ENCODE measurements at places on chromosomes 3 and 15.

DNA sequence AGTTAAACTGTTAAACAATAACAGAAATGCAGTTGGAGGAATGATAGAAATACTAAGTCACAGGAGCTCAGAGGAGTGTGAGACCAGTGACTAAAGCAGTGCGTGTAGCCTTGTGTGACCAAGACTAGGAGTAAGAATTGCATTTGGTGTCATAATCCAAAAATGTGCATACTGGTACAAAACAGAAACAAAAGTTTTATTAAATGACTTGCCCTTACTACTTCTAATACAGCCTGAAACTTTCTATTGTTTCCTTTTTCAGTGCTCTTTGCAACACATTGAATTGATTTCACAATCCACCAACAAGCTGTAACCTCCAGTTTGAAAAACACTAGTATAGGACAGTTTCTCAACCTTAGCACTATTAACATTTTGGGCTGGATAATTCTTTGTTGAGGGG is 17.1 kb downstream of the SNX1 start:
- no peak for DNase-seq

- DNase-seq: no peak
These were observed 41.3 kb downstream of the ZNF445 start for GRCh38 chr3:44436181-44436580.

DNA sequence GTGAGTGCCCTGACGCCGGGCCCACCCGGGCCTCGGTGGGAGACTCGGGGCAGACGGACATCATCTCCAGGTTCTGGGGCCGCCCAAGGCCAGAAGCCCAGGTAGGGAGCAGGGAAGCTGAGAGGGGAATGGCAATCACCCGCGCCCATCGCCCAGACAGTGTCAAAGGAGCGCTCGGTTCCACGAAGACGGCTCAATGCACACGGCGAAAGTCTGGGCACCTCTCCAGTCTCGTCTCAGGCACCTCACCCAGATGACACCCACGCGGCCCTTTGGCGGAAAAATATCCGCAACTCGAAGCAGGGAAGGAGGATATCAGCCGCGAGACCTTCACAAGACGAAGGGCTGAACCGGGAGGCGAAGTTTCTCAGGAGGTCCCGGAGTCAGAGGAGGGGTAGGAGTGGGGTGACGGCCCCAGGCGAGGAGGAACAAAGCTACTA is 916 bp downstream of the IL17RD start:
- DNase-seq: no peak

GRCh38 chr3:100936931-100937330 is 56.3 kb downstream of the ABI3BP start:
- no peak for DNase-seq

- no peak for DNase-seq
These were observed 32.0 kb downstream of the ATG7 start for GRCh38 chr3:11304175-11304574.

DNA sequence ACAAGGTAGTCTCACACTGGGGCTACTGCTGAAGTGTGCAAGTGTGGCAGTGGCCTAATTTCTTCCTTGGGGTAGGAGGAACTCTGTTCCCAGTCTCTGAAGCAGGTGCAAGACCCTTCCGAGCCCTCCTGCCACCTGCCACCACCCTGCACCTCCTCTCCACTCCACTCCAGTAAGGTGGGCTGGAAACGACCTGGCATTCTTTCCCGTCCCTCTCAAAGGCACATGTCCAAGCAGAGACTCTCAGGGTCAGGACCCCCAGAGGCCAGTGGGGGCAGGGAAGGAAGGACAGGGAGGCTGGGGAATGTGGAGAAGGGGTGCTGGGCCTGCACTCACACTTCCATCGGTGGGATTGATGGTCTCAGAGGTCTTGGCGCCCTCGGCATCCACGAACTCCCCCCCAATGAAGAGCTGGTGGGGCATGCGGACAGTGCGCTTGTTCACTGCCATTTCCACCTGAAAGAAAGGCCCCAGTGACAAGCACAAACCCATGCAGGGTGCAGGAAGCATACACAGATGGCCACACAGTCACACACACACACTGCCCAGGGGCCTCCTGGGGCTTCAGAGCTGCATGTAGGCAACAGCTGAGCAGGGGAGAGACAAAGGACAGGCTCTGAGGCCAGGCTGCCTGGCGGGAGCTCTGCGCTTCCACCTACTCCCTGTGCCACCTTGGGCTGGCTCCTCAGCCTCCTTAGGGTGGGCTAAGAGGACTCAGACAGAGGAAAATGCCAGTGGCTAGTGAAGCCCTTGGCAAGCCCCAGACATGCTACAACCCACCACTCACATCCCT is 43.8 kb downstream of the ALDH1L1 start:
- DNase-seq: no peak

DNA sequence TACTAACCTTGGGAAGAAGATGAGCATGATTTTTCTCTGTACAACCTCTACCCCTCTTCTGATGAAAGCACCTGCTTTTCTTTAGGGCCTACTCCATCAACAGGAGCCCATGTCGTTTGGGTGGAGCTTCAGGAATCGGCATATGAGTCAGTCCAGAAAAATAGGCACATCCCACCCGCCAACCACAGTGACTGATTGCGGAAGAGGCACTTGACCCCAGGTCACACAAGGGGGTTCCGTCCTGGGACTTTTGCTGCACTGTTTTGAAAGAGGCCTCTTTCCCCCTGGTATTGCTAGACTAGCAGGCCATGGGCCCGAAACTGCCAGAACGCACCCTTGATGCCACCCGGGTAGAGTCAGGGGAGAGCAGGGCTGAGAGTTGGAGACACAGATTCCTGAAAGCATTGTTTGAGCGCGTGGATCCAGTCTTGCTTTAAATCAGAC is 19.3 kb upstream of the NRROS start:
- no peak for DNase-seq

- DNase-seq: no peak
These were observed 2.0 kb downstream of the SMC4 start for GRCh38 chr3:160401291-160402095.

GRCh38 chr3:30269751-30270445 is 336.5 kb upstream of the TGFBR2 start:
- DNase-seq: no peak

DNA sequence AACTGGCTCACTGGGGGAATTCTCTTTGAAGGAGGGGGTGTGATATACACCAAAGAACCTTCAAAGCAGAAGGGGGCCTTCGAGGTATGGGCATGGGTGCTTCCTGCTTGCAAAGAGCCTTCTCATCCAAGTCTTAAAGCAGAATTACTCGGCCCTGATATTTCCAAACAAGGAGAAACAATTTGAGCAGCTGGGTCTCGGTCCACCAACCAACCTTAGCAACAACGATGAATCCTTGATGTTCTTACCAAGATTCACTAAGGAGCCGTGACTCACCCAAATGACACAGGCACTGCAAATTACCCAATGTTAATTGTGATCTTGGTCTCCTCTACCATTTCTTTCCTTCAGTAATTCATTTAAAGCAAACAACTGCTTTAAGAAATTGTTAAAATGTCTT is 7.7 kb downstream of the HOMER2 start:
- DNase-seq: no peak

DNA sequence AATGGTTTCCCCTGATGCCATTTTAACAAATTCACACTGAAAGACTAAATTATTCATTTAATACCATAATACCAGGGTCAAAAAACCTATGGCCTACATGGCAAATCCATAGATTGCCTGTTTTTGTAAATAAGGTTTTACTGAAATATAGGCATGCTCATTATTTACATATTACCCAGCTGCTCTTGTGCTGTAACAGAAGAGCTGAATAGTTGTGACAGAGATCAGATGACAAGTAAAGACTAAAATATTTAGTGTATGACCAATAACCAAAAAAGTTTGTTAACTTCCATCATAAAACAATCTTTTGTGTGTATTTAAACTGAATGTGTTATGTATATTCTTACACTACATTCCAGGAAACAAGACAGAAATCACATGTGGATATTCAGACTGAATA is 60.2 kb downstream of the DENND4A start:
- DNase-seq: no peak

GRCh38 chr15:95439922-95440376 is 890.6 kb upstream of the NR2F2 start:
- DNase-seq: no peak

GRCh38 chr15:56460071-56460470 is 4.9 kb downstream of the MNS1 start:
- DNase-seq: no peak

DNA sequence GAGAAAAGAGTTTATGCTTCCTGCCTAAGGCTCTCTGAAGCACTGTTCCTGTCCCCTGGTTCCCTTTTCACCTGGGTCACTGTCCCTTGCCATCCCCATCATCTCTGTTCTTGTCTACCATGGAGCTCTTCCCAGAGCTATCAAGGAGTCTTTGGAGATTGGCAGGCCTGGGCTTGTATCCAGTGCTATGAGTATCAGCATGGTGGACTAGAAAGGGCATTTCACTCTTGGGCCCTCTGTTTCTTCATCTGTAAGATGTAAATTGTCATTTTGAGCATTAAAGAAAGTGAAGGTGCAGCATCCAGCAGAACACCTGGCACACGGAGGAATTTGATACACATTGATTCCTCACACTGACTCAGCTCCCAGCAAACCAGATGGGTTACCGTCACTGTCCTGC is 388.2 kb downstream of the CACNA2D3 start:
- DNase-seq: no peak

DNA sequence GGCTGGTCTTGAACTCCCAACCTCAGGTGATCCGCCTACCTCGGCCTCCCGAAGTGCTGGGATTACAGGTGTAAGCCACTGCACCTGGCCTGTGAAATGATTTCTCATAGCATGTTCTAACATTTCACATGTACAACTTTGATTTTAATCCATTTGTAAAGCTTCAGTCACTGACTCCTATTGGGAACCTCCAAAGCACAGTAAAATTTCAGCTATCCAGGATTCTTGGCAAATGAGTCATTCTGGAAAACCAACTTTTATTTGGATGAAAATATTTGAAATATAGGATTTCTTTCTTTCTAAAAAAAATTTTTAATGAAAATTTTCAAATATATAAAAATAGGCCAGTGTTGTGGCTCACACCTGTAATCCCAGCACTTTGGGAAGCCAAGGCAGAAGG is 2.7 kb upstream of the LMAN1L start:
- DNase-seq: no peak

- DNase-seq: no peak
These were observed 4.4 kb downstream of the CHCHD4 start for GRCh38 chr3:14120111-14120920.

DNA sequence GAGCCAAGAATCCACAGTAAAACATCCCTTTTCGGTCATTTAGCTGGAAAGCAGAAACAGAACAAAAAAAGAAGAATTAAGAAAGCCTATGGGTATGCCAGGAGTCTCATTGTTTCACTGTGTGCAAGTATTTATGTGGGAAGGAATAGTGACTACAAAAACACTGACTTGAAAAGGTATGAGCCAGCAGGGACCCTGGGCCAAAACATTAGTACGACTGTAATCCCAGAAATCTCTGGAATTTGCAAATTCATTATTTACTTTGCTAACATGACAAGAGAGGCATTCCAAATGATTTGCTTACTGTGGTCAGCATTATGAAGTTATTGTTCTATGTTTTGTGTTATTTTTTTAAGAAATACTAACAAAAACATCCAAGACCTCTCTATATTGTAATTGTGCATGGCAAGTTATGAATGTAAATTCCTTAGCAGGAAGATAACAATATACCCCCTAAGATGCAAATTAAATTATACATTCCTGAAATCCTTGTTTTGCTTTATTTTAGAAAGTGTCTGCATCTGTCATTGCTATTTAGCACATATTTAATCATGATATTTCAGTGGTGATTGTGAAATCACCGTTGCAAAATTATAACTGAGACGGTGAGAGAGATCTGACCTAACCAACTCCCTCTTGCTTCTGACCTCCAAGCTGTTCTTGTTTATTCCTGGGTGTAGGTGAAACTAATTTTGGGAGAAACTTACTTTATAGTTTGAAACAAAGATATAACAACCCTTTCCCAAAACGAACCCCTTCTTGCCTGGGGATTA is 299.2 kb downstream of the ZPLD1 start:
- no peak for DNase-seq

DNA sequence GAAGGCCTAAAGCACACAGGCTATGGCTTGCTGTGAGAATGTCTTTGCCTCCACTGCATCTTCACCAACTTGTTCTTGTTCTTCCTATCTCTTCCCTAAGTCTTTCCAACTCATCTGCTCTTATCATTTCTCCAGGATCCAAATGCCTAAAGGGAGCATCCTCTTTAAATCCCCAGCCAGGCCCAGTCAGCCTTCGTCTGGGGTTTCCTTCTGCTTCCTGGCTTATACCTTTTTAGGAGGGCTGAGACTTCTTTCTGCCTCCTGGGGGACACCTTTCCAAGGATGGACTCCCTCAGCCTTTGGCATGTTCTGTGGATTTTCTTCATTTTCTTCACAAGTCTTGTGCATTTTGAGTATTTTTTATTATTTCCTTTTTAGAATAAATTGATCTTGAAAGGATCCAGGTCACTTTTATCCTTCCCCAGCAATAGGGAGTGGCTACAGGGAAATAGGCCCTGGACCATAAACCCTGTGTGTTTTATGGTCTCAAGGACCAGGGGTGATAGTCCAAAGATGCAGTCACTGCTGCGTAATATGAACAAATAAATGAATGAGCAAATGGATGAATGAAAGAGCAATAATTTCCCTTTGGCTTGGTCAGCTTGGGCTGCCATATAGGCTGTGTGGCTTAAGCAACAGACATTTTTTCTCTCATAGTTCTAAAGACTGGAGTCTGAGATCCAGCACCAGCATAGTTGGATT is 122.1 kb upstream of the LRIG1 start:
- DNase-seq: no peak

- no peak for DNase-seq
These were observed 120.3 kb downstream of the CLSTN2 start for GRCh38 chr3:140055092-140055791.

DNA sequence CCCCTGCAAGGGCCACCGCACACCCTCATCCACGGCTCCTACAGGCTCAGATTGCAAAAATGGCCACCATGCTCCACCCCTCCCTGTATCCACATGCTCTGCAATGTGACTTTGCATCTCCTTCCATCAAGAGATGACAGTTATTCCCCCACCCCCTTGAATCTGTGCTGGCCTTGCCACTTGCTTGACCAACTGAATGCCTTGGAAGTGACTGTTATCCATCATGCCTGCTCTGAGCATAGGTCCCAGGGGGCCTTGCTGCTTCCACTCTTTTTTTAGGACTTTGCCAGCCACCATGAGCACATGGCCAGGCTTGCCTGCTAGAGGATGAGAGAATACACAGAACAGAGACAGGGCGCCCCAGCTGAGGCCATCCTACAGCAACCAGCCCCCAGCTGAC is 13.6 kb downstream of the HAPLN3 start:
- no peak for DNase-seq

GRCh38 chr3:129812589-129812988 is 80.9 kb downstream of the TMCC1 start:
- DNase-seq: no peak

- DNase-seq: no peak
These were observed 11.6 kb downstream of the KBTBD8 start for GRCh38 chr3:67009716-67010115.

DNA sequence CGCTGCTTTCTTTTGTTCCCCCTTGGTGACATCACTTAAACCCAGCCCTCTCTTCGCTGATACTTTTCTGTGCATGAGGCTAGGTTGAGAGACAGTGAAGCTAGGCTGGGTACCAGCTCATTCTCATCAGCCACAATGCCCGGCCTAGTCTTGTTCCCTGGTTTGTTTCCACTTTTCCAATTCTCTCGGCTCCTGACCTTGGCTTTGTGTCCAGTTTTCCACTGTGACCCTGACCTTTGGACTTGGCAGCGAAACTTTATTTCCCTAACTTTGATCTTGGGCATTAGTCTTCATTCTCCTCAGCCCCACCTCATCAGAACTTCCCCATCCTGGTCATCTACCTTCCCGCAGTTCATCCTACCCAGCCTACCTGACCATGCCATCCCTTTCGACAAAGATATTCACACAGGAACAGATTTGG is 908 bp upstream of the ADPGK start:
- no peak for DNase-seq
